Fibroblast of lung (primary cell): ENCODE measurements at places on chromosomes 7 and 10.

- peak; percentile 18 for DNase-seq
Measured at GRCh38 chr10:6020826-6021225, 41.3 kb downstream of the IL2RA start.

DNA sequence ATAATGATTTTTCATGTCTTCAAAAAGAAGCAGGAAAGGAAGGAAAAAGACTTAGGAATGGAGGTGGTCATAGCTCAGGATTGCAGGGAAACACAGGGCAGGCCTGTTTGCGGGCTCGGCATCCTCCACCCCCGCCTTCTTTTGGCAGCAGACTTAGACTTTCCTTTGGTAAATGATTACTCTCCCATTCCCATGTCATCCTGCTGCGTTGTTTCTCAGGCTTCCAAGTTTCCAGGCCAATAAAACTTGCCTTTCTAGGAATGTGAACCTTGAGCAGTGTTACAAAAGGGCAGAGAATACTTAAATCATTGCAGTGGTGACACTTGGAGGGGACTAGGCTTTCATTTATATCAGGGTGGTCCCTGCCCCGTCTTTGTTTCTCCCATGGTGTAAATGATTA lies 34.0 kb upstream of the DGKB start:
- DNase-seq = peak; percentile 87

GRCh38 chr7:81704595-81704994 lies 65.3 kb downstream of the HGF start:
- DNase-seq = no peak

DNA sequence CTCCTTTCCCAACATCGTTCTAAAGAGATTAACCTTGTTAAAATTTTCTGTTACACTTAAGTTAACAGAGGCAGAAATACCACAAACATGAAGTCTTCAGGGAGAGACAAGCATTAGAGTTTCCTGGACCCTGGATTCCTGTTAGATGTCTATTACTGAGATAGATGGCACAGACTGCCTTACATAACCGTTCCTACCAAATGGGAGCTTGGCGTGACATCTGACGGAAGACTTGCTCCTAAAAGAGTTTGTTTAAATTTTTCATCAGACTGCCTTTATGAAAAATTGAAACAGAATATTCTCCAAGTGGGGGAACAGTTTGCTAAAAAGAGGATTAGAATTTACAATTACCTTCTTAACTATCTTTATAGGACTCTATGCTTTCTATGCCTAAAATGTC lies 22.7 kb downstream of the ANK3 start:
- DNase-seq = no peak

DNA sequence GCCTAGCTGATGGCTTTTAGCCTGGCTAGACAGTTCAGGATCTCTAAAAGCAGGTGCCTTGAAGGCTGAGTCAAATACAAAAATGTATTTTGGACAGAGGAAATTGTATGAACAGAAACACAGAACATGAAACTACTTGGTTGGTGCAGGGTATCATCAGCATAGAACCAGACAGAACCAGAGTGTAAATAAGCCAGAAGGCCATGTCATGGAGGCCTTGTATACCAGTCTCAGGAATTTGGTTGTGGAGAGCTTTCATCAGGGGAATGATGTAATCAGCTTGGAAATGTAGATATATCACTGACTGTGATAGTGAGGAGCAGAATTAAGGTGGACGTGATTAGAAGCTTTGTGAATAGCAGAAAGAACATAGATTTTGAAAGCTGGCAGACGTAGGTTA lies 82.9 kb downstream of the CFTR start:
- DNase-seq = no peak

- DNase-seq = no peak
Measured at GRCh38 chr10:33704214-33704830, 369.9 kb upstream of the NRP1 start.

DNA sequence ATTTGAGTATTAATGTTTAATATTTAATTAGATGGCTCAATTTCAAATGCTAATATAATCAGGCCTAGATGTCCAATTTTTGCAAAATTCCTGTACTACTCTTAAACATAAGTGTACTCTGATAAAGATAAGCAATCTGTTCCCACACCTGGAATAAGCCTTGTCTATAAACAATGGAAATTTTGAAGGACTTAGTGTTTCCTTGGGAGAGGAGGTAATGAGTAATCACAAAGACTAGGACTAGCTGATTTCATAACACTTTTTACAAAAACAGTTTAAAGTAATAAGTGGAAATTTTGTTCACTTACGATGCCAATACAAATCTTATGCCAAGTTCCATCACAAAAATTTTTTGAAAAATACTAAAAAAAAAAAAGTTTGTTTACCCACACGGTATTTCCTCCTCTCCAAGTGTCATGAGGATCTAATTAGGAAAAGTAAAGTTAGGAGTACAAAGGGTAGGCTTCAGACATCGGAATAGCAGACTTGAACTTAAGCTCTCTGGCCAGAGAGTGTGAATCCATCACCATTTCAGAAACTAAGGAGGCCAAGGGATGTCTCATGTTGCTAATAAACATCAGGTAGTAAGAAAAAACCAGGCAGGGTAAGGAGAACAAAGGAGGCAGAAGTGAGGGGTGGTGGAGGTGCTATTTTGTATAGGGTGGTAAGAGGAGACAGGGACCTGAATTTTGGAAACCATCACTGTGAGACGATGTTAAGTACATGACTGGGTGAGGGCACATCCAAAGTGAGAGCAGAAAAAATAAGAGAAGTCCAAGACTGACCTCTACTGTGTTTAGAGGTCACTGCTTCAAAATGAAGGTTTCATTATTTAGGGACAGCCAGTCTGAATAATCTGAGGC lies 61.3 kb downstream of the RAPGEF5 start:
- DNase-seq = no peak

DNA sequence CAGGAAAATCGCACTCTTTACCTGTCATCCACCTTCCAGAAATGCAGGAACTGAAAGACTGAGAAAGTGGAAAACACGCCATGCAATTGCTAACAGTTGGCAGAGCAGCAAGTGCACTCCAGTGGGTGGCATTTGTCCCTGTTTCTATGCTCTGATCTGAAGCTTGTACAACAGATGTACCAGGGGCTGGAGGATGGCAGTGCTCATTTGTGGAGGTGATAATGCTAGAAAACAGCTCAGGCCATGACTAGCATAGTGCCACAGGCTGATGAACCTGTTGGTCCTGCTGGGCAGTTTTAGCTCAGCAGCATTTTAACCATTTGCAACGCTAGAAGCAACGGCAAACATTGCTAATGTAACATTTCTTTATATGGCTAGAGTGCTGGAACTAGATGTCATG lies 199.9 kb upstream of the NRP1 start:
- DNase-seq = no peak

DNA sequence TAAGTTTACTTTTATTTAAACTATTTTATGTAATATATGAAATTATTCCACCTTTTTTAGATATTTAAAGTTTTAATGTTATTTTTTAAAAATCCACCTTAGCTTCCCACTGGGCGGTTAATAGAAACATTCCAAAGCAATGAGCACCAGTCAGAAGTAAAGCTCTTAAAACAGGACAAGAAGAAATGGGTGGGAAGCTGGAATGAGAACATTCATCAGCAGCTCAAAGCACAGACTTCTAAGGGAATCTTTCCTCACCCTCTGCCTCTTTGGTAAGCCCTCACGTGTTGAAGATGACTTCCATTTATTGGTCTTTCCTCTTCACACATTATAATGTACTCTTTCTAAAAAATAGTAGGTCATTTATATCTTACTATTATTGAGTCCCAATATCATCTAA lies 3.1 kb downstream of the AGMO start:
- peak; percentile 44 for DNase-seq

DNA sequence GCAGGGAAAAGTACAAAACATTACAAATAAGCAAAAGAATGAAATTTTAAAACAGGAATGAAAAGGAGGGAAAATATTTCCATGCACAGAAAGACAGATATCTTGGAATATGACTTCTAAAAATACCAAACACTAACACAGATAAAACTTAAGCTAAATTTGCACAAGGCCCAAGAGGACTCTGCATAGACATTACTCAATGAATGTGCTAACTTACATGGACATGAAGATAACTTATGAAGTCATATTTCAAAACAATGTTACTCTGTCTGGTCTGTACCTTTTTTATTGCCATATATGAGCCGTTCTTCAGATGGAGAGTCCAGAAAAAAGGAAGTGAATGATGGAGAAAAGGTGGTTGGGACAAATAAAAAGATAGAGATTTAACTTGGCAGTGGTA lies 15.0 kb upstream of the MSS51 start:
- no peak for DNase-seq

DNA sequence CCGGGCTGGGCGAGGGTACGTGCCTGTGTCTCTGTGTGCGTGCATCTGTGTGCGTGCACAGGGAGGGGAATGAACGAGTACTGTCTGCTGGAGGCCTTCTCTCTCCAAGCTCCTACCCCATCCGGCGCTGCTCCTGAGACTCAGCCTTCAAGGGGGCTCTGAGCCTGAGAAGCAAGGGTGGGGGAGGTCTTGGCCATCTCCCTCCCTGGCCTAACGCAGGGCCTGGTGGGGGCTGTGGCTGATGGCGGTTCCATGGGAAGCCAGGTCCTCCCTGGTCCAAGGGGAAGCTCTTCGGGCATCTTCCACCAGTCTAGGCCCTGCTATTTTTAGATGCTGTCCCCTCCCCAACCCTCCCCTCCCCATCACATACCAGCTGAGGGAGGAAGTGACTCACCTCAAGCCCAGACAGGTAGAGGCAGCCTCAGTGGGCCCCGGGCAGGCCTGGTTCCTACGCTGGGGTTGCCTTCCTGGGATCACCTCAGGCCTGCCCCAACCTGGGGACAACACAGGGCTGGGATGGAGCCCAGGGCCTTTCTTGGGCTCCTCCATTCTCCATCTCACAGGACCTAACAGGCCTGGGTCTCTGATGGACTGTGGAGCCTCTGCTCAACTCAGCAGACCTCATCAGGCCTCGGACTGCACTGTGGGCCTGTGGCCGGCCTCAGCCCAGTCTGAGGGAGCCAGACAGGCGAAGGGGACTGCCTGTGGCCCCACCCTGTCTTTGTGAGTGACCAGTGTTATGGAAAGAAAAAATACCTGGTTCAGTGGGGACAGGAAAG lies 32.2 kb downstream of the DNAJB12 start:
- no peak for DNase-seq

GRCh38 chr10:103350175-103350516 lies 794 bp downstream of the PCGF6 start:
- no peak for DNase-seq

- no peak for DNase-seq
Measured at GRCh38 chr10:90347239-90347638, 510.6 kb downstream of the HTR7 start.

- DNase-seq = peak; percentile 30
Measured at GRCh38 chr10:89274928-89275327, 23.4 kb upstream of the LIPA start.

DNA sequence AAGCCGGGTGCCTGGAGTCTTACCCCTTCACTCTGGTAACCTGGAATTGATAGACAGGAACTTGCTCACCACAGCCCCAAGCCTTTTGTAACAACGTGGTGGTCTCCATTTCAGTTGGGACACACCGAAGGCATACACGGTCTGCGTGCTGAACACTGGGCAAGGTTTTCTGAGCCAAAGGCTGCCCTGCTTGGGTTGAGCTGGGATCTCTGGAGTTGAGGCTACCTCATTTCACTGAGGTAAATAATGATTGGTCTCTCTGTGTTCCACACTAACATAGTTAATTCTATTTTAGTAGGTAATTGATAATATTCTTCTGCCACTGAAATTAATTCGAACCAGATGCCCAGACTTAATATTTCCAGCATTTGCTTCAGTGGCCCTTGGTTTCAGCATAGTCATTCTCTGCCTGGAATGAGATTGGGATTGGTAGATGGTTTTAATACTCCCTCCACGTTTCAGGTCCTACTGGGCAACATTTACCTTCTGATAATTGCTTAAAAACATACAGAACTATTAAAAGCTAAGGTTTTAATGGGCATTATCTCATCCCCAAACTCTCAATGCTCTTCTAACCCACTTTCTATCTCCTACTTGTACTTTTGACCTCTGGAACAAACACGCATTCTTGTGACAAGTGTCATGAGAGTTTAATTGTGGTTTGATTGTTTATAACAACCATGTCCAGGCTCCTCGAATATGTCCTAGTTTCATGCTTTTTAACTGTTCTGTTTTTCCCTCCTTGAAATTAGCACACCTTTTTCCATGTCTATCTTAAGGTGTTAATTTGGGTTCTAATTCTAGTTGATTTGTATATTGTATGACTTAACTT lies 202.3 kb upstream of the KLF6 start:
- no peak for DNase-seq

GRCh38 chr7:55515569-55516279 lies 56.6 kb downstream of the VOPP1 start:
- no peak for DNase-seq

GRCh38 chr10:15681076-15681475 lies 38.6 kb downstream of the ITGA8 start:
- no peak for DNase-seq

DNA sequence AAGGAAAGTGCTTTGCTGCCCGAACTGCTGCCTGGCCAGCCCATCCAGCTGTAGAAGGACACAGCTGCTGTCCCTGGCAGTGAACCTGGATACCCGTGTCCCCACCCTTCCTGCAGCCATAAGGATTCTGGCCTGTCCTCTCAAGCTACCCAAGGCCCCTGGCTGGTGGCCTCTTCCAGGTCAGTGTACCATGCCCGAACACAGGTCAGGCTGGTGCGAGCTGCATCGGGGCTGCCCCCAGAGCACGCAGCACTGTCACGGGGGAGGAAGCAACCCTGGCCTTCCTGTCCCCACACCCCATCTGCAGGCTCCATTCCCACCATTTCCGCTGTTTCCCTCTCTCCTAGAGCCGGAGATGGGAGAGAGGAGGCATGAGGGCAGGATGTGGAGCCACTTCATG lies 30.5 kb upstream of the PWWP2B start:
- DNase-seq = no peak
